Caudate nucleus (tissue), 63 donors: ENCODE measurements at places on chromosomes 7 and 10.

- no peak for DNase-seq
Measured at GRCh38 chr7:77459311-77459726, 43.2 kb upstream of the GSAP start.

DNA sequence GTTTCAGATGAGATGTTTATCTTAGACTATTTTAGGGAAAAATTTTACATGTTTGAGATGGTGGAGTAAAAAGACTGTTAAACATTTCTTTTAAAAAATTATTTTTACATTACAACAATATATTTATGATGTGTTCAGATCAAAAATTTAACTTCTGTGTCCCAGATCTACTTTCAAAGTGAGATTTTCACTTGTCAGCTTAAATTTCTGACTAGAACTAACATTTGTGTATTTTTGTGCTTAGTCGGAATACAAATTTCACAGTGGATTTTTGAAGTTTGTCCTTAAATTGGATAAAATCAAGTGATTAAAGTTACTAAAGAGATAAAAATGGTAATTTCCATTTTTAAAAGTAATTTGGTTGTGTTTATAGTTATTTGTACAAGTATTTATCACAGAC lies 24.9 kb downstream of the TMEM106B start:
- DNase-seq, result no peak

DNA sequence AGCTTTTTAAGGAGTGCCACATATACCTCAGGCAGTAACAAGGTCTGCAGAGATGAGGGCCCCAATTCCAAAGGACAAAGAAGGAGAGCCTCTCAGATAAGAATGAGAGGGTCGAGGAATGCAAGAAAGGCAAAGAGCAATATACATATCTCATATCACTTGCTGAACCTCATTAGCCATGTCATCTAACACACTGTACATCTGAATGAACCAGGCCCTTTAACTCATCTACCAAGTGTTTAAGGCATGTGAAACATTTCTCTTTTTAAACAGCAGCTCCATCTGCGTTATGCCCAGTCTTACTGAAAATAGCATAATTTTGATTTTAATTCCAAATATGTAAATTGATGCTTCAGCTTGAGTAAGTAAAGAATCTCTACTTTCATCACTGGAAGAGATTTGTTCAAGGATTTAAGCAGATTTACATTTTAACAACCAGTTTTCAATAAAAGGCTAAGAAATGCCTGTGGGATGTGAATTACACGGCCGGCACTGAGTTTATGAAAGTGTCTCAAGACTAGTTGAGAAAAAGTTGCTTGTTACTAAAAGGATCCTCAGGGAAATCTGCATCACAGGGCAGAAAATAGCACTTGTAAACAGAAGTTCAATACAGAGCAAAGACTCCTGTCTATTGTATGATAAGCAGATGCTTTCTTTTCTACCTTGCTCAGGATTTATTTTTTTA lies 123.8 kb upstream of the SLC26A5 start:
- DNase-seq, result no peak

- no peak for DNase-seq
Measured at GRCh38 chr10:96172666-96173065, 42.6 kb downstream of the ZNF518A start.

DNA sequence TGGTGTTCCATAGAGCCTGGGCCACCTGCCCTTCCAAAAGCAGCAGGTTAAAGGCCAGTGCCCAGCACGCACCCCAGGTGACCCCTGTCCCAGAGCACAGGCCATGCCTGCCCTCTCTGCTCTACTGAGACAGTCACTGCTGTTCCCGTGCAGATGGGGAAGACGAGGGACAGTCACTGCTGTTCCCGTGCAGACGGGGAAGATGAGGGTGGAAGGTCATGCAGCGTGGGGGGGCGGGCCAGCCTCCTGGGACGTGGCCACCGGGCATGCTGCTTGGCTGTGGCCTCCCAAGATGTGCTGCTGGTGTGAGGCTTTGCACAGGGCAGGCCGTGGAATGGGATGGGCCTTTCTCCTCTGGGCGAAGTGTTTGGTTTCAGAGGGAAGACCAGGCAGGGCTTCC lies 18.4 kb downstream of the LRRC27 start:
- DNase-seq, result no peak

- no peak for DNase-seq
Measured at GRCh38 chr10:62842983-62843382, 26.8 kb upstream of the EGR2 start.

GRCh38 chr7:120218712-120219111 lies 54.3 kb upstream of the KCND2 start:
- no peak for DNase-seq

GRCh38 chr7:111137296-111138192 lies 46.6 kb downstream of the LRRN3 start:
- DNase-seq, result no peak

DNA sequence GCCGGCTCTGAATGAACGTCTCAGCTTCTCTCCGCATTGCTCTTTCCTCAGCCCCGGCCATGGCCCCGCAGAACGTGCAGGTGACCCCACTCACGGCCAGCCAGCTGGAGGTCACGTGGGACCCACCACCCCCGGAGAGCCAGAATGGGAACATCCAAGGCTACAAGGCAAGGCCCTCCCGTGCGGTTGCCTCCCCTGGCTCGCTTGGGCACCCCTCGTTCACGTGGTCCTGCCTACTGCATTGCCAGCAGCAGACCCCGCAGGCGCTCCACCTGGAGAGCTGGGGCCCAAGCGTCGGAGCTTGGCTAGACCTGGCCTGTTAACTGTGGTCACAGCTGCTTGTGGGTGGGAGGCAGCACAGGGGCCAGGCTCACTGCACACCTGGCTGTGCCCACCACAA lies 476.3 kb upstream of the FOXK1 start:
- no peak for DNase-seq

DNA sequence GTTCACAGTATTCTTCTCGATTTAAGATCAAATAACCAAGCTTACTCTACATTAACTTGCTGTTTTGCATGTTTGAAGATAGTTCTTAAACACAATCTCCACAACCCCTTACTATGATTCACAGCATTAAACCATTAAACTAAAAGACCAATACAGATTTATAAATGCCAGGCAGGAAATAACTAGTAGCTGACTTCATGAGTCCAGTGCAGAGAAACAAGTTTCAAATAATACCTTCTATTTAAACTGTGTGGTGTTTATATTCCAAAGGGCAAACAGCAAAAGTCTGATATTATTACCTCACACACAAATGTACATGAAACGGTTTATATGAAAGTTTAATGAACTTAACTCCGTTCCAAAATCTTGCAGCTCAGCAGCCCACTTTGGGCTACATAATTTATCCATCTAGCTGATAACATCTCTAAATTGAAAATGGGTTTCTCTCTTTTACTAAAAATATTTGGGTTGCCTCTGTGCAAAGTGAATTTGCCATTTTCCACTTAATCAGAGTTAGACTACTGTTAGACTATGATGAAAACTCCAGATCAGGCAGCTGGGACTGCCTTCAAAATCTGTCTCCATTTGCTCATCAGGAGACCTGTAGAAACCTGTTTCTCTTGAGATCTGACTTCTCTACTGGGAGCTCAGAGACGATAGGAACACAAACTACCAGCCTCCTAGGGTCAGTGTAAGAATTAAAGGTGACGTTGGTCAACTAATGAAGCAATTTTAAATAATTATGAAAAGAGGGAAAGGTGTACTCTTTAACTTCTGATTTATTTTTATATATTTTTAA lies 287.3 kb downstream of the FZD1 start:
- no peak for DNase-seq

DNA sequence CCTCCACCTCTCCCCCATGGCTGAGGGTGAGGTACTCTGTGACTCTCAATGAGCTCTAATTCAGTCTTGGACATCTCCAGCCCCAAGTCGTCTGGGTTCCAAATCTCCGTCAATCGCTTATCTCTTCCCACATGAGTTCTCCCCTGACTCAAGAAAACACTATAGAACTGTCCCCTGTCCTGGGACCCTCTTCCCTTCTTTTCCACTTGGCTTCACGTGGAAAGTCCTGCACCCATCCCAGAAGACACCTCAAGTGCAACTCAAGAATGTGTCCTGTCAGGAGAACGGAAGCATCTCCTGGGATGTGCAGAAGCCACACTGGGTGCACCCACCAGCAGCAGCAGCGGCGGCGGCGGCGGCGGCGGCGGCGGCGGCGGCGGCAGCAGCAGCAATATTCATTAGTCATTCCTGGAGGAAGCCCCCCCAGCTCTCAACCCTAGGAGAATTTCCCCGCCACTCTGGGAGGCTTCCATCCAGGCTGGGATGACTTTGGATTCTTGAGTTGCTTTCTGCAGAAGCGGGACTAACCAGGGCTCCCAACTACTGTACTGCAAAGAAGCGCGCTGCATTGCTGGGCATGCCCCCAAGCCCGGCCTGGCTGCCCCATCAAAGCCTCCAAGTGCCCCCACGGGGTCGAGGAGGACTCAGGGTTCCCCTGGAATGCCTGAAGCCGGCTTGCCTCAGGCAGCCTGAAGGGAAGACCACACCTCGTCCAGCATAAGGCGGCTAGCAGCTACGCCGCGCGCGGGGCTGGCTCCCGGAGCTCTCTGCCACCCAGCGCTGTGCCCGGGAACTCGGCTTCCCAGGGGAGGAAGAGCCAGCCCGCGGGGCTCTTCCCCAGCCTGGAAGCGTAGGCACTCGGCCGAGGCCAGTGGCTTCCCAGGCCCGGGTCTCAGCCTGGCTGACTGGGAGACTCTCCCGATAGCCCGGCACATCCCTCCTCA lies 1.0 kb downstream of the CRTAC1 start:
- peak; percentile 10 for DNase-seq

DNA sequence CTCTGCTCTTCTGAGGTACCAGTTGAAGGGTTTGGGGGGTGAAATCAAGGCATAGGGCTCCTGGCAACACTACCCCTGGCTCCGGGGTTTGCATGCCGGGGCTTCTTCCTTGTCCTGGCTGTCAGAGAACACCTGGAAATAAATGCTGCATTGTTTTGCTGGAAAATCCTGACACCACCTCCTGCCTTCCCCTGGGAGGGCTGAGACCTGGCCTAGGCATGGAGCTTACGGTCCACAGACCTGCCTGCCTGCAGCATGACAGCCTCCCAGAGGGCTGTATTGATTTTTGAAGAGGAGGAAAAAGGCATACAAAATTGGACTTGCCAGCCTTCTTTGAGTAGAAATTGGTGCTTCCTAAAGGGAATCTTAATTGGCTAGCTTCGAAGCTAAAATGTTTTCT lies 227.1 kb downstream of the MGMT start:
- DNase-seq, result no peak

DNA sequence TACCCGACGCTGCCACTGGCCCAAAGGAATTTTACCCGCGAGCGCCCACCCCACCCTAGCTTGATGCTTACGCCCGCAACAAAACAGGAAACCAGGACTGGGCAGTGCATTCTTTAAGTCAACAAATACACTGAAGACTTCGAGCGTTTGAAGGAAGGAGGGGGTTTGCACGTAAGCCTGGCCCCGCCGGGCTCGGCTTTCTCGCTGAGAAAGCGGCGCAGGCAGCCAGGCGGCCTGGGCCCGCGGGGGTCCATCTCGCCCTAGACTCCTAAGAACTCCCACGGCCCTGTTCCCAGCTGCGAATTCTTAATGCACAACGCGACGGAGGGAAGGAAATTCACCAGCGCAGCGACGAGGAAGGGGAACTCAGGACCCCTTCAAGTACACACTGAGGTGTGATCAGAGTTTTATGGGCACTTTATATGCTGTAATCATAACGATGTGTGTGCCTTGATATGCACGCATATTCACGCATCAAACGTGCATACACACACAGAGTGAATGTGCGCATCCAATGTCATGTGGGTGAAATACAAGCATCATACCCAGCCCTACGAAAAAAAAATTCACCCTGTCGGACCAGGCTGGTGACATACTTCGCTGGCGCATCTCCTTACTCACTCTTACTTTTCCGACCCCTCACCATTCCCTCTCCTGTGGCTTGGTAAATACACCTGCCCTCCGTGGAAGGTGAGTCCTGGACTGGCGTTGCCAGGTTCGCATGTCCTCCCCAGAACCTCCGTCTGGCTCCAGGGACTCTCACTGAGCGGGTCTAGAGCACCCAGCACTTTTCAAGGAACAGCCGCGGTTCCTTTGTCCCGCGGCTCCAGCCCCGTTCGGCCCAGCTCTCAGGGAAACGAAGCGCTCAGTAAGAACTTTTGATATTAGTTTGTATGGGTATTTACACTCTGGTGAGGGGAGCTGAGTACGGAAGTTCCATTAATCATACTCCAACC lies 5.7 kb upstream of the HOXA13 start:
- no peak for DNase-seq

- no peak for DNase-seq
Measured at GRCh38 chr7:143487566-143487965, 9.9 kb downstream of the TAS2R41 start.

DNA sequence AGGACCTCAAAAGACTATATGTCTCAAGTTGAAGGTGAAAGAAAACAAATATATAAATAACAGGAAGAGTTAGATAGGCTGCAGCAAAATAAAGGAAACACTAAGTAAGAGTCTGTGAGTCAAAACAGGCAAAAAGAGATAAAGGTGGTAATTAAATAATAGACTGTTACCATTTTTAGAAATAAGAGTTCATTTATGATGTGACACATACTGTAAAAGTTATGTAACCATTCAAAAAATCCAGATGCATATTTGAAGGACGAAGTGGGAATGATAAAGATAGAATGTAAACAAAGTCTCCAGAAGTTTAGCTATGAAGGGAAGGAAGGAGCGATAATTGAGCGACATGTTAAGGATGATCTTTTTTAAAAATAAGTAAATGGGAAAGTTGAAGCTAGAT lies 50.5 kb downstream of the HECTD2 start:
- DNase-seq, result no peak

GRCh38 chr7:135536150-135536549 lies 21.6 kb upstream of the NUP205 start:
- no peak for DNase-seq

DNA sequence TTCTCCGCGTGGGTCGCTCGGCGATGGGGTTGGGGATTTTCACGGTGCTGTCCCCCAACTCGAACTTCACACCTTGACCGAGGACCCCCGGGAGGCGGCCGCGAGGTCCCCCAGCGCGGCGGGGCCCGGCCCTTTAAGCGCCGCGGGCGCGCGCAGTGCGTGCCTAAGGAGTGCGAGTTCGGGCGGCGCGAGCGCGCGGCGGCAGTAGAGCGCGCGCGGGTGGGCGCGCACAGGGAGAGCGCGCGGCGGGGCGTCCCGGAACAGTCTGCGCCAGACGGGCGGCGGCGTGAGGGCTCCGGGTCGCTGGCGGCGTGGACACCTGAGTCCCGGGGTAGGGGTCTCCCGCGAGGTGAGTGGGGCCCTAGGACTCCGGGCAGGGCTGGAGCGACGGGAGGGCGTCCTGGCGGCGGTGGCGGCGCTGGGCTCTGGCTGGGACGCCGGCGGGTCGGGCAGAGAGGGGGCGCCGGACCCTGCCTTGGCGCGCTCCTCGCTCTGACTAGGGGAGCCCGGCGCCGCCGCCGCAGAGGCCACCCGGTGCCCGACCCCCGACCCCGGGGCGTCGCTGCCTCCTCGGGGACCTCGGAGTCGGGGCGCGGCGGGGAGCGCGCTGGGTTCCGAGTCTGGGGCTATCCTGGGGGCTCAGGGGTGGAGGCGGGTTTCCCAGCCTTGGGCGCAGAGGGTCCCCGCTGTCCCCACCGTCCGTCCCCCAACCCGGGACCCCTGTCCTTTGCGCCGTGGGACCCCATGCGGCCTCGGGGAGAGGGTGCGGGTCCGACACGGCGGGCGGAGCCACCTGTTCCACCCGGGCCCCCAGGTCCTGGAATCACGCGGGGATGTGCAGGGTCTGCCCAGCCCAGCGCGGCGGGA lies at the start of gene PROSER2:
TSS of gene PROSER2 (plus strand) at position 235 of the 867 bp plus-strand sequence. CDS start 28,722 bp downstream, outside the sequence.
- no peak for DNase-seq

GRCh38 chr7:42639930-42640329 lies 271.9 kb downstream of the C7orf25 start:
- no peak for DNase-seq

- no peak for DNase-seq
Measured at GRCh38 chr7:154882931-154883474, 119.9 kb downstream of the PAXIP1 start.

GRCh38 chr7:73623798-73624668 lies at the start of gene MLXIPL:
MLXIPL (minus strand) TSS chr7:73624522; CDS start chr7:73624492, 30 bp downstream.
- no peak for DNase-seq

- no peak for DNase-seq
Measured at GRCh38 chr7:155408651-155409586, 49.0 kb upstream of the EN2 start.
